ENCODE measurements at places on chromosomes 4 and X.

DNA sequence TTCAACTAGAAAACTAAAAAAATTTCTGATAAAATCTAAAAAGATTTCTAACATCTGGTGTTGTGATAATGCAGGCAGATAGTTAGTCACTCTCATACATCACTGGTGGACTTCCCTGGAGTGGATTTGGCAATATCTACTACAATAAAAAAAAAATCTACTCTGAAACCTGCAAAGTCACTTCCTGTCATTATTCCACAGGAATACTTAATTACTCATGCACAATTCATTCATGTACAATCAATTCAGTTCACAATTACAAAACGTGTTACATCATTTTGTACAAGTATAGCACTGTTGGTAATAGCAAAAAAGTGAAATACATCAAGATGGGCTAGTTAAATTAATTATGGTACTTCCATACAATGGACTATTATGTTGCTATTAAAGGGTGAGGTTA lies 16.5 kb upstream of the RHOH start:
- DNase-seq, result no peak

GRCh38 chr4:80646061-80646460 lies 310.5 kb downstream of the CFAP299 start:
- no peak for DNase-seq

DNA sequence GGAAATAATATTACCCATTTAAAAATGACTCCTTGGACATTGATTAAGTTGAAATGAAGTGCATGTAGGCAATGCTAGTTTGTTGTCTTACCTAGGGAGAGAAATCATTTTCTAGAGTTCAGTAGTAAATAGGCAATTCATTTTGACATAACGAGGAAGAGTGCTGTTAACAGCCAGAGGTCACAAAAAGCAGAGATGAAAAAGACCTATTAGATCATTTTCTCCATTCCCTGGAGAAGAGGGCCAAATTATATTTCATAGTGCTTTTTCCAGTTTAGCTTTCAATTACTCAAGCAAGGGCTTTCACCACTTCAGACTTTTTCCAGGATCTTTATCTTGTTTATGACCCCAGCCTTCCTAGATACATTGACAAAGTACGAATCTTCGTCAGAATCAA lies 374.3 kb upstream of the GALNT7 start:
- DNase-seq, result no peak

- no peak for DNase-seq
Measured at GRCh38 chr4:174696657-174697056, 132.4 kb downstream of the GLRA3 start.

DNA sequence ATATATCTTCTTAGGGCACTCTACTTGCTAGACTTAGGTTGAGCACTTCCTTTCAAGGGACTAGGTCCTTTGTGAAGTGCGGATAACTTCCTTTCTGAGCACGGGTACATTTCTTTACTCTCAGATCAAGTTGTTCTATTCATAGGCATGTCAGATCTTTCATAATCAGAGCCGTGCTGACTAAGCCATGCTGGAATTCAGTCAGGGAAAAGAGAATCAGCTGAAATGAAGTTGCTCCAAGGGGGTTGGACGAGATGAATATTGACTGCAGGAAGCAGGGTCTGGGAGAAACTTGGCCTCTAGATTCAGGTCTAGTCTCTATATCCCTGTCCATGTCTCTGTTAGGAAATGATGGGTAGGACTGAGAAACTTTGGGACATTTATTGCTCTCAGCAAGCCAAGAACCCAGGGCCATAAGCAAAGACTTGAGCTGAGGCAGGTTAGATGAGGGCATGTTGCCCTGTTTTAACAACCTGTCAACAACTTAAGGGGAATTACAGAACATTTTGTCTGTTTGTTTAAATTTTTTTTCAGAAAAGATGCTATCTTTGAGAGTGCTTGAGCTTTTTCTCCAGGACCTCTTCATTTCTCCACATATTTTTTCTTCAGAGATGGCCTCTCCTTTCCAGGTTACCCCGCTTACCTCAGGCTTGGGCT lies 28.3 kb downstream of the AREG start:
- DNase-seq, result no peak

DNA sequence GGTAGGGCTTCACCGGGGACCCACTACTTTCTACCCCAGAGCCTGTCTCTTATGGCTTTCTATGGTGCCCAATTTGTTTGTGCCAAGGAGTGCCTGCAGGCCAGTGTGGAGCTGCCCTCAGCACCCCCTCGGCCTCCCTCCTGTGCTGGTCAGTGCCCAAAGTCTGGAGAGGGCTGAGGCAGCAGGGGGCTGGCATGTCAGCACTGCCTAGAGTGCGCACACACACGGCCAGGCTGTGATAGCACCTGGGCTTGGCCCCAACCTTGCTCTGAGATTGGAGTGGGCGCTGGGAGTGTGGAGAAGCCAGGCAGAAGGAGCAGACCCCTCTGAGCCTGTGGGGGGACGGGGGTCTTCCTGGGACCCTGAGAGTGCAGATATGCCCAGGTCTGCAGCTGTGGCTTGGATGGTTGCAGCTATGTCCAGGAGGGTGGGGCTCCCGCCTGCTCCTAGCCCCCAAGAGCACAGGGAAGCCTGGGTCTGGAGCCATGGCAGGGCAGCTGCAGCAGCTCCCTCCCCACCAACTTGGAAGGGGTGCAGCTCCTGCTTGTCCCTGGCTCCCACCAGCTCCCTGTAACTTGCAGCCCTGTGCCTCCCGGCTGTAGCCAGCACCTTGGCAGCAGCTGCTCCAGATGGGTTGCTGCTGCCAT lies 46.3 kb downstream of the GAGE1 start:
- DNase-seq, result no peak

DNA sequence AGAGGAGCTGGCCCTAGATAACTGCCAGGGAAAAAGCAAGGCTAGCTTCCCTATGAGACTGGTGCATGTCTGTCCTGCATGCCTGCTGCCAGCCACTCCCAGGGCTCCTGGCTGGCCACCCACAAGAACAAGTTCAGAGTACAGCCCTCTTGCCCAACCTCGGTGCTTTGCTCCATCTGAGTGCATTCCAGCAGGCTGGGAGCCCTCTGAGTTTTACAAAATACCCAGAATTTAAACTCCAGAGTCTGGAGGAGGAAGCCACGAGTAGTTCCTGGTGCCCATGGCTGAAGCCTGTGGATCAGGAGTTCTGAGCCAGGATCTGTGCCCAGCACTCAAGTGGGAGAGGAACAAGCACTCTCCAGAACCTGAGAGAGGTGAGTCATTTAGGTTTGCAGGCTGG lies 111.6 kb downstream of the MAGEE2 start:
- DNase-seq, result no peak

DNA sequence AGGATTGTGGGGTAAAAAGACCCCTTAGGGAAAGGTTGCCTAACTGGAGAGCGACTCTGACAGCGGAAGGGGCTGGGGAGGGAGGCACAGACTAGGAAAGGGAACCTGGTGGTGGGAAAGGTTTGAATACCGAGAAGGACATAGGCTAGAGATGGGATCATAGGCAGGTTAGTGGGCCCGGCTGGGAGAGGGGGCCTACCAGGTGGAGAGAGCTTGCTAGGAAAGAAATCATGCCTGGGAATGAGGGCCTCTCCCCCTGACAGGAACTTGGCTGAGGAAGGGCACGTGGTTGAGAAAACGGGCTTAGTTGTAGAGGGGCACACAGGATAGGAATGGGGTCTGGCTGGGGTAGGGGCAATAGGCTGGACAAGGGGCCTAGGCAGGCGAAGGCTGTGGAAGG lies 4.4 kb downstream of the OTUD6A start:
- no peak for DNase-seq

GRCh38 chr4:76950052-76950955 lies 752 bp downstream of the SEPTIN11 start:
- DNase-seq, result no peak

DNA sequence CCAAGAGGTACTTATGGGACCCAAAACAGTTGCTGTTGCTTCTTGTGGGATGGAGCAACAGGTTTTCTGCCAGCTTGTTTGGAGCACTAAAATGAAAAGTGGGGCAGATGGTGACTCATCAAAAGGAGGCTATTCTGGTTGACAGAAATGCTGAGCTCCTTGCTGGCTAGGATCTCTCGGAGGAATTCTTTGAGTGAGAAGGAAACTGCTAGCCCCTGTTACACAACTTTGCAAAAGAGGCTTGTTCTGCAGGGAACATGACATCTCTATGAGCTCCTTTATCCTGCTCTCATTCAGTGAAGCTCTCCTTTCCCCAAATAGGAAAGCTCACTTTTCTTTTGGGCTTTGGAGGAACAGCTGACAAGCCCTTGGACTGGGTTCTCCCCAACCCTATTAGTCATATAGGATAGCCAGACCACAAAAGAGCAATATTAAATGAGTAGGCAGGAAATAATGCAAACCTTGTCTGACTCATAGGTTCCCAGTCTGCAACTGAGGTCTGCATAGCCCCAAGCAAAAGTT lies 108.3 kb downstream of the CDS1 start:
- DNase-seq, result no peak

GRCh38 chrX:111568354-111568753 lies 56.9 kb downstream of the SERTM2 start:
- DNase-seq, result no peak

DNA sequence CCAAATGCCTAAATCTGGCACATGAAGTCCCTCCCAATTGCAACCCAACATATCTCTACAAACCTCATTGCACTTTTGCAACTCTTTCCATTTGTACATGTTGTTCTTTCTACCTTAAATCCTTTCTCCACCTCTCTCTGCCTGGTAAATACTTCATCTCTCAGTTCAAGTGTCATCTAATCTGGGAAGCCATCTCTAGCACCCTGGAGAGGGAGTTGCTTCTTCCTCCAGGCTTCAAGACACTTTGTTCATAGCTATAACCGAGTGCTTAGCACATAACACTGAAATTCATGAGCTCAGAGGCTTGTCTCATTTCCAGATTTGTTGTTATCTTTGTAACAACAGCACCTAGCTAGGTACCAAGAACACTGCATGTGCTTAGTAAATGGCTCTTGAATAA lies 114.8 kb upstream of the NAP1L5 start:
- no peak for DNase-seq

- DNase-seq, result no peak
Measured at GRCh38 chr4:101037938-101038413, 309.4 kb downstream of the PPP3CA start.

- DNase-seq, result no peak
Measured at GRCh38 chrX:109719264-109719663, 13.8 kb downstream of the ACSL4 start.

DNA sequence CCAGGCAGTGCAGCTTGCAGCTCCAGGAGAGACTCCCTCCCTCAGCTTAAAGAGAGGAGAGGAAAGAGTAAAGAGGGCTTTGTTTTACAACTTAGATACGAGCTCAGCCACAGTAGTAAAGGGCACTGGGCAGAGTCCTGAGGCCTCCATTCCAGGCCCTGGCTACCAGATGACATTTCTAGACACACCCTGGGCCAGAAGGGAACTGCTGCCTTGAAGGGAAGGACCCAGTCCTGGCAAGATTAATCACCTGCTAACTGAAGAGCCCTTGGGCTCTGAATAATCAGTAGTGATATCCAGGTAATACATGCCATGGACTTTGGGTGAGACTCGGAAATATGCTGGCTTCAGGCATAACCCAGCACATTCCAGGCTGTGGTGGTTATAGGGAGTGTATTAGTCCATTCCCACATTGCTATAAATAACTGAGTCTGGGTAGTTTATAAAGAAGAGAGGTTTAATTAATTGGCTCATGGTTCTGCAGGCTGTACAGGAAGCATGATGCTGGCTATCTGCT lies 15.3 kb upstream of the SLC16A2 start:
- DNase-seq, result no peak

GRCh38 chr4:125323654-125324053 lies 8.9 kb downstream of the FAT4 start:
- no peak for DNase-seq

GRCh38 chr4:21380861-21381260 lies 567.7 kb downstream of the KCNIP4 start:
- no peak for DNase-seq

All from cerebellar nuclear complex (tissue), 1 donor.